Colonic mucosa (tissue), 4 donors: ENCODE measurements at places on chromosomes 4 and X. TPM values are rescaled to one million over a fixed set of nuclear protein-coding genes. Genes with fewer than 3 reads are reported as not detected.

DNA sequence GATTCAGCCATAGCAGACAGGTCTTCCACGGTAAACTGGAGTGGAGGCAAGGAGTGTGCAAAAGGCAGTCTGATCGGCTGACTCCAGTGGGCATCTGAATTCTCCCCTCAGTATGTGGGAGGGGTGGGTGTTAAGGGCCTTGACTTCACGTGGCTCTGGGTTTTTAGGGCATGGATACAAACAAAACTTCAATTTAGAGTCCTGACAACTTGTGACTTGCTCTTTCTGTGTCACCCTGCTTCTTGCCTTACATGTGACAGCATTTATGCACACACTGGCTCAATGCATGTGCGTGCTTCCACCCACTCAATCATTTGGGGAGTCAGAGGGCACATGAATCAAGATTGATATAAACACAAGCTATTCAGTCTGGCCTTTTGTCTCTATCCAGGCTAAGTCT lies 17.5 kb downstream of the PLP1 start:
- DNase-seq: no peak

GRCh38 chrX:46617906-46618305 lies 44.3 kb downstream of the CHST7 start:
- DNase-seq: no peak

- no peak for DNase-seq
Observed at GRCh38 chr4:158020734-158021346, 152.0 kb downstream of the GASK1B start.

GRCh38 chr4:6767748-6768538 lies 14.6 kb upstream of the KIAA0232 start:
- DNase-seq: peak; percentile 81

DNA sequence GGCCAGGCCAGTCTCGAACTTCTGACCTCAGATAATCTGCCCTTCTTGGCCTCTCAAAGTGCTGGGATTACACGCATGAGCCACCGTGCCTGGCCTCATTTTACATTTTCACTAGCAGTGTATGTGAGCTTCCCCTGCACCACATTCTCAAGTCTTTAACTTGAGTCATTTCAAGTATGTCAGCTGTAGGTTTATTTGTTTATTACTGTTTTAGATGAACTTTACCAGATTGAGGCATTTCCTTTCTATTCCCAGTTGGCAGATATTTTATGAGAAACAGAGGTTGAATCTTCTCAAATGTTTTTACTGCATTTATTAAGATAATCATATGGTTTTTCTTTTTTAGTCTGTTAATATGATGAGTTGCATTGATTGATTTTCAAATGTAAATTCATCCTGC lies 114.6 kb upstream of the SH3RF1 start:
- no peak for DNase-seq

GRCh38 chr4:158236304-158237030 lies 26.2 kb downstream of the TMEM144 start:
- no peak for DNase-seq

GRCh38 chr4:124173912-124174311 lies 538.6 kb downstream of the ANKRD50 start:
- no peak for DNase-seq

DNA sequence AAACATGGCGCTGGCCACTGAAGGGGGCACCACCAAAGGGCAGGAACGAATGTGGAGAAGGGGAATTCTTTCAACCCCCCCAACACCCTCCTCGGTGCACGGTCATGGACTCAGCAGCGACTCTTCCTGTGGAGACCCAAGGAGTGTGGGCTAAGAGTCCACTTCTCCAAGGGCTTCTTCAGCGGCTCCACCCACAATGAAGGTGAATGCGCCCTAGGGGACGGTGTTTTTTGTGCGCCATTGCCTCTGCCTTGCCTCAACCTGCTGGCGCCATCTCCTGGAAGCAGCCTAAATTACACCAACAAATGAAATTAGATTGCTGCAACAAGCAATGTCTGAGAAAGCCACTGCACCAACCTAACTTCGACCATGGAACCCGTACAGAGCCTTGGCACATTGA lies 169.2 kb upstream of the MAGEB18 start:
- DNase-seq: no peak

DNA sequence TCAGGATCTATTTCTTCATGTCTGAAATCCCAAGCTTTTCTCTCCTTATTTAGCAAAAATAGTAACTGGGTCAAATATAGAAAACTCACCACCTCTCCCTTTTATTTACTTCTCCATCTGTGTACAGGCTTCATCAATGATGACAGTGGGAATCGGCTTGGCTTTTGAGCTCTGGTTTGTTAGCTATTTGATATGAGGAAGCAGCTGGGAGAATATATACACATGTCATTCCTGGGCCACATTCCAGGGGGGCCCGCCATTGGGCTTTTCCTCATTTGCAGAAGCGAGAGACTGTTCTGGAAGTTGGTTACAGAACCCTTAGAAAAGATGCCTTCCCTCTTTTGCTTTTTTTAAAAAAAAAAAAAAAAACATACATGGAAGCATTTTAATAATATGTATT lies 107.4 kb upstream of the F9 start:
- no peak for DNase-seq

- no peak for DNase-seq
Observed at GRCh38 chrX:154732421-154733065, 18.3 kb downstream of the GAB3 start.

DNA sequence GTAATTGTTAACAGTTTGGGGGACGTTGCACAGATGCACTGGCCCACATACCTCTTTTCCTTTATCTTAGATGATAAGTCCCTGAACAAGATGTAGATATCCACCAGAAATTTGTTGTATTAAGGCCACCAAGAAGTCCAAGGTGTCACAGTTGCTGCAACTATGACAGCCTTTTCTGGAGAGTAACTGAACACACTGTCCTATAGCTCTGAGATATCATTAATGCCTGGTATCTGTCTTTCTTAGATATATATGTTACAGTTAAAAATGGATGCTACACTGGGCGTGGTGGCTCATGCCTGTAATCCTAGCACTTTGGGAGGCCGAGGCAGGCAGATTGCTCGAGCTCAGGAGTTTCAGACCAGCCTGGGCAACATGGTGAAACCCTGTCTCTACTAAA lies 77.8 kb upstream of the PRDX4 start:
- DNase-seq: no peak

DNA sequence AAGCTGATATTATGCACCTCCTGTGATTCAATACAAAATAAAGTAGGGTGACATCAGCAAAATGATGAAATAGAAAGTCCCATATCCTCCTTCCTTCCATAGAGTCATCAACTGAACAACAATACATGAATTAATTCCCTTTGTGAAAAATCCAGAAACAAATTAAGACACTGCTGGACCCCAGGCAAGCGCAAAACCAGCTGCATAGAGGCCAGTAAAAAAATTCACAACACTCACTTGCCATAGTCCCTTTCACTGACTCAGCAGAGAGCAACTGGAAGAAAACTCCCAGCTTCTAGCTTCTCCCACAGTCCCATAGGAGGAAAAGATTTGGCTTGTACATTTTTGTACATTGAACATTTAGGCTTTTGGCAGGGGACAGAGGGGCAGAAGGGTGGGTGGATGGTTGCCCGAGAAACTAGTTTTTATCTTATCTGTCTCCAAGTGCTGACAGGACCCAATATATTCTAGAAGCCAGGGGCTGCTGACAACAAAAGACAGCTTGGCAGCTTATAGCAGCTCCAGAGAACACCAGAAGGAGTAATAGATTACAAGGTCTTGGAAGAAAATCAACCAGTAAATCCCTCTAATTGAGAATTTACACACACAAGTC lies 124.6 kb downstream of the NDST3 start:
- DNase-seq: no peak

GRCh38 chr4:123401271-123402120 lies 4.9 kb downstream of the SPRY1 start:
- DNase-seq: no peak

DNA sequence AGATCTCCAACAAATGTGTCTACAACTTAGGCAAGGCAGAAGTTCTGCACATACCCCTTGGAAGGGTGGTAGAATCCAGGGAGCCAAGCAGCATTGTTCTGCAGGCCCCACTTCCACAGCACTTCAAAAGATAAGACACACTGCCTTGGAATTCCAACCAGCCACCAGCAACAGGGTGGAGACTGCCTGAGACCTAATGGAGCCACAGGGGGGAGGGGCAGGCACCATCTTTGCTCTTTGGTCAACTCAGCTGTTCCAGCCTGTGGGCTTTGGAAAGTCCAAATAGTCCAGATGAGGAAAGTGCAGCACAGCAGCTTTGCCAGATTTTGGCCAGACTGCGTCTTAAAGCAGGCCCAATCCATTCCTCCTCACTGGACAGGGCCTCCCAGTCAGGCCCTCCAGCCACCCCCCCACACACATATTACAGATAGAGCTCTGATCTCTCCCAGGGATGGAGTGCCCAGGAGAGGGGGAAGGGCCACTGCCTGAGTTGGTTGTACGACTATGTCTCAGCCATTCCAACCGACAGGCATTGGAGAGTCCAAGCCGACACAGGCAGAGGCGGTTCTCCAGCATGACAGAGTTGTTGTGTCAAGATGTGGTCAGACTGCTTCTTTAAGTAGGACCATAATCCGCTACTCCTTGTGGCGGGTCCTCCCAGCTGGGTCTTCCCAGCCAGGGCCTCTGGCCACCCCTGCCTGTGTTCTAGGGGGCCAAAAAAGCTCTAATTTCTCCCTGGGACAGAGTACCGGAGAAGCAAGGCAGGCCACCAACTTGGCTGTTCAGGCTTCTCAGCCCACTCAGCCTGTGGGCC lies 42.5 kb upstream of the ANTXR2 start:
- DNase-seq: no peak

- DNase-seq: no peak
Observed at GRCh38 chrX:18537524-18537923, 112.1 kb downstream of the CDKL5 start.

DNA sequence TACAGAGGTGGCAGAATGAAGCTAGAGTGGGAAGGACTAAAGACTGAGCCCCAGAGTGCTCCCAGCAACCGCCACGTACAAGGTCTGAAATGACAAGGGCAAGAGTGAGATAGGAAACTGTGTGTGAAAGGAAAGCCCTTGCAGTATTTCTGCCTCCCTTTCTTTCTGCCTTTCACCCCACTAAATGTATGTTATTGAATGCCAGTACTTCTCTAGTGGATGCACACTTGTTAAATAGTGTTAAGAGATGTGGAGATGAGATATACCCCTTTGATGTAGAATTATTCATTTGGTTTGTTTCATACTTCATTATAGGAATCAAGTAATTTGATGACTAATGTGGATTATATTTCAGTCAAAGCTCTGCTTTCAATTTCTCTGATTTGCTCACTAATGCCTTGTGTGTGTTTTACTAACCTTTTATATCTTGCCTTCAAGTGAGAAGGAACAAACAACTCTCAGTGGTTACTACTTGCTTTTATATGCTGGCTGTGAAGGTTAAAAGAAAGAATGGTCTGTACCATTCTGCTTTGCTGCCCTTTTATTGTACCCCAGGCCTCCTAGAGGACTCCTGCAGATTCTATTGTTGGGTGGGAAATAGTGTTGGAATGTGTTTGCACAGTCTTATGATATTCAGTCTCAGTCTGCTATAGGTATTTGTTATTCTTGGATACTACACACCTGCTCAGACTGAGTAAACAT lies 8.0 kb upstream of the ANXA3 start:
- no peak for DNase-seq

DNA sequence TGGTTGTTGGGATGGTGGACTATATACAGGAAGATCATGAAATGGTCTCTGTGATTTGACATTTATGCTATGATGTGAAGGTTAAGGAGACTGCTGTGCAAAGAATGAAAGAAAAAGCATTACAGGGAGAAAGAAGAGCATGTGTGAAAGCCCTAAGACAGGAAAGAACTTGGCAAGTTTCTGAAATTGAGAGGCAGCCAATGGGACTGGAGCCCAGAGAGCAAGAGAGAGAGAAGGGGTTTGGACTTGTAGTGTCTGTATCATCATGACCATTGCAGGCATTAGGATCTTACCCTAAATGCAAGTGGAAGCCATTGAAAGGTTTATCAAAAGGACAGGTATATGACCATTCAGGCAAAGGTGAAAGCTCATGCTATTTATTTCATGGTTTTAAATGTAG lies 147.1 kb downstream of the NAA11 start:
- DNase-seq: peak; percentile 38

DNA sequence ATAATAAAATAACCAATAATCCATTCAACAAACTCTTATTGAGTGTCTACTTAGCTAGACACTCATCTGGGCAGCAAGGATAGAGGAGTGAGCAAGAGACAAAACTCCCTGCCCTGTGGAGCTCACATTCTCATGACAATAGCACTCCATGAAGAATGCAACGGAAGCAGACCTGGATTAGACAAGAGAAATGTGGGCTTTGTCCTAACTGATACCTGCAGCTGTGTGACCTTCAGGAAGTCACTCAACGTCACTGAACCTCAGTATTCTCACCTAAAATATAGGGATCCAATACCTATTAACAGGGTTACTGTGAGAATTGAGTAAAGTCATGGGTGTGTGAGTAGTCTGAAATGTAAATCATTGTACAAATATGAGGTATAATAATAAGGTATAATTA lies 61.2 kb downstream of the NDNF start:
- no peak for DNase-seq

- no peak for DNase-seq
Observed at GRCh38 chr4:126440297-126440696, 1125.5 kb downstream of the FAT4 start.

DNA sequence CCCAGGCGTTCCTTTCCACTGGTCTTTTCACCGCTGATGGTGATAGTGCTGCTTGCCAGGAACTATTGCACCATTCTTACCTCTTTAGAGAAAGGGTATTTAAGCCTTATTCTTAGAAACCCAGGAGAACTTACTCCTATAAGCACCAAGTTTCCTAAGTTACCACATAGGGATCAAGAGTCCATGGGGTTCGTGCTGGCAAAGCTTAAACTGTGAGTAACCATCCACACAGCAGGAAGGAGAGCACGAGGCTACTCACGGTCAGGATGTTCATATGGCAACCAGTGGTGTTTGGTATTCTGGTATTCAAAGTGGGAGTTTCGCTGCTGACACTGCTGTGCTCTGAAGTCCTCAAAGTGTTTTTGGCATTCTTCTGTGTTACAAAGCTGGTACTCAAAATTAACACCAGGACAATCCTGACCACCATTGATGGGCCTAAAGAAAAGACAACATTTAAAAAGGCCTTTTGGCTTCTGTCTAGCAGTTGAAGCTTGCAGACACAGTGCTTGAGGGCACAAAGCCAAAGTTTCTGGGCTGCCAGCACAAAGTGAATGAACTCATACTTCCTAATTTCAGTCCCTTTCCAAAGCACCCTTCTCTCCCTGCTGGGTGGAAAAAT lies 256.9 kb downstream of the ADAMTS3 start:
- peak; percentile 32 for DNase-seq

The VAMP7 gene
- 34.0 TPM for total RNA-seq

The SMPX gene
- total RNA-seq: 2.4 TPM

The CXCL5 gene
- 0.13 TPM for total RNA-seq

The BEND4 gene
- 0.27 TPM for total RNA-seq

The AFP gene
- 0.48 TPM for total RNA-seq

The PABPC1L2B gene
- not detected for total RNA-seq

The TRAPPC2 gene
- total RNA-seq: 20.9 TPM

The CCSER1 gene
- total RNA-seq: 13.4 TPM

The CFAP99 gene
- total RNA-seq: 0.32 TPM

The ODAM gene
- total RNA-seq: 0.90 TPM

The FAM9C gene
- not detected for total RNA-seq

The HMX1 gene
- not detected for total RNA-seq
